Stimulated activated CD4-positive, alpha-beta T cell treated with anti-CD3 and anti-CD28 coated beads, Interleukin-2, amount 100 ng/mL, for 24 hours (primary cell): ENCODE measurements at places on chromosomes 6 and 20.

GRCh38 chr20:20207291-20207690 lies 155.0 kb downstream of the CFAP61 start:
- DNase-seq, result no peak

- DNase-seq, result no peak
These were observed 224.3 kb downstream of the MAFB start for GRCh38 chr20:40464731-40465208.

DNA sequence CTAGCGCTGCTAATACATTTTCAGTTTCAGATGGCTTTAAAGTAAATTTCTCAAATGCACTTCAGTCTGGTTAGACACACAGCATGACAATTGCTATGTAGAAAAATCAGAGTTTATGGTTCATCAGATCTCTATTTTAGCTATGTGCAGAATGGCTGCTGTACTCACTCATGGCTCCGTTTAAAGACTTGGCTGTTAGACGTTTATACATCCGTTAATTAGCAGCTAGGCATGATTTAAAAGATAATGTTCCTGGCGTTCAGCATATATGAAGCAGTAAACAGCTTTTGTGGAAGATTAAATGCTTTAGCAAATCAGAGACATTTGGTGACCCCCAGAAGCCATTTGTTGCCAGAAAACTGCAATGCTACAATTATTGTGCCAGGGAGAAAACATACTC lies 350.0 kb upstream of the MANEA start:
- no peak for DNase-seq

DNA sequence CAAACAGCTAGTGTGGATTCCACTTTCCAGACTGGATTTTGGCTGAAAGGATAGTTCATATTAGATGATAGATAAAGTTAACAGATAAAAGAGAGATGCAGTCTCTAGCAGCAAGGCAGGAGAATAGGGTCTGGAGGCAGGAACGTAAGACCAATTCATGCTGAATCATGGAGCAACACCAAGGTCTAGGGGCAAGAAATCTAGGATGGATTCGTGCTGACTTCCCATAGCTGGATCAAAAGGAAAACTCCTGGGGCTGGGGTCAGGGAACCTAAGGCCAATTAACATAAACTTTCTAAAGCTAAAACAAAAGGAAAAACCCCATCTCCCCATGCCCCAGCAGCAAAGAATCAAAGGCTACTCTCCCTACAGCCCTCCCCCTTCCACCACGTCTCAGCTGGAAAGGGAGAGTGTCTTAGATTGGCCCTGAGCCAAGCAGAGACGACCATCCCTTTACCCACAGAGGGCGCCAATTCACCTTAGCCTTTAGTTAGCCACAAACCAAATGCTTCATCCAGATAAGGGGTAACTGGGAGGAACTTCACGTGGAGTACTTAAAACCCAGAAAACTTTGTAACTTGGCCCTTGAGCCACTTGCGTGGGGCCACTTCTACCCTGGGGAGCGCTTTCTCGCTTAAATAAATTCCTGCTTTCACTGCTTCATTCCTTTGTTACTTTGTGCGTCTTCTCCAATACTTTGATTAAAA lies 7.6 kb downstream of the TREM1 start:
- peak; percentile 65 for DNase-seq

GRCh38 chr20:35187584-35188190 lies 15.8 kb downstream of the PROCR start:
- no peak for DNase-seq

DNA sequence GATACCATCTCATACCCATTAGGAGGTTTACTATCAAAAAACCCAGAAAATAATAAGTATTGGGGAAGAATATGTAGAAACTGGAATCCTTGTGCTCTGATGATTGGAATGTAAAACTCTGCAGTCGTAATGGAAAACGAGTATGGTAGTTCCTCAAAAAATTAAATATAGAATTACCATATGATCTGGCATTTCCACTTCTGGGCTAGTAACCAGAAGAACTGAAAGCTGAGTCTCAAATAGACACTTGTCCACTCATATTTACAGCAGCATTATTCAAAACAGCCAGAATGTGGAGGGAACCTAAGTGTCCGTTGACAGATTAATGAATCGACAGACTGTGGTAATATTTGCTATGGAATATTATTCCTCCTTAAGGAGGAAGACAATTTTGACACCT lies 44.3 kb downstream of the FOXC1 start:
- no peak for DNase-seq

DNA sequence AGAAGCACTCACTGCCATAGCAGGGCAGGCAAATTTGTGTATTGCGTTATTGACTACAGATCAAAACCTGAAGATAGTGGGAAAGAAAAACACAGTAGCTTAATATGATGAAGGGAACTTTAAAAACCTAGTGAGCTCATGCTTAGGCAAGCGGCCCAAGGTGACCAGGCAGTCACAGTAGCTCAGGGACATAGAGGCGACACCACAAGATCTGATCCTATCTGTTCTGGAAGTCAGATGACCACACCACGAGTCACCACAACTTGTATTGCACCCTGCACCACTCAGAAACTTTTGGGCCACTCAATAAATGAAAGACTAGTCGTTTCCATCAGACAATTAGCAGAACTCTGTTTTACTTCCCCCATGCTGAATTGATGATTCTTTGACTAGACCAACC lies 4.9 kb downstream of the CLIC5 start:
- peak; percentile 20 for DNase-seq

- DNase-seq, result no peak
These were observed 175.3 kb upstream of the RALGAPA2 start for GRCh38 chr20:20887593-20888265.

DNA sequence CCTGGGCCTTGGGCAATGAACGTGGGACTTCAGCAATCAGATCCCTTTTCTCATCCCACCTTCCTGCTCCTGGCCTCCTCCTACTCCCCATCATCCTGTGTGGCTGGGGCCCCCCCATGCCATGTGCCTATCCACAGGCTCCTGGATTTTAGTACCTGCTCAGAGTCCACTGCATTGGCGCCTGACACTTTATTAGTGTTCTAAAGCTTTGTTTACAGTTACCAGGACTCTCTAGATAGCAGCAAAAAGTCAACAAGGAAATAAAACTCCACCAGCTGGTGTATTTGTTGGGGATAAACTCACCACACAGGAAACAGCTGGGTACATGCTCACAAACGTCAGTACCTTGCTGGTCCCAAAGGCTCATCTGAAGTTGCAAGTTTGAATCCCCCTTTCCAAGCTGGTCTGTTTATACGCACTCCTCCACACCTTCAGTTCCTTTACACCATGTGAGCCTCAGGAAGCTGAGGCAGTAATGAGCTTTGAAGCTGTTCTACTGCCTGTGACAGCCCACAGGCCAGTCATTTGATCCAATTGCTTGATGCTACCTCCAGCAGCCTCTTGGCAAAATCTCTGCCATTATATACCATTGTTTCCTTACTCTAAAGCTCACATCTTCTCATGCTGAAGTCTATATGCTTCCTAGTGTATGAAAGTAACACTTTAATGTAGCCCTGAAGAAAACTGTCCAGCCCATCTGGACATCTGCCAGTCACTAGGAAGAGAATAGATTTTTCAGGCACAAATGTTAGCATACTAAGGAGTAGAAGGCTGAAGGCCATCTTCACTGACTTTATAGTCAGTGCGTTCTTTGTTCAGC lies 76.6 kb downstream of the ANKEF1 start:
- DNase-seq, result no peak

GRCh38 chr6:2733324-2733723 lies 17.4 kb downstream of the MYLK4 start:
- peak; percentile 37 for DNase-seq

DNA sequence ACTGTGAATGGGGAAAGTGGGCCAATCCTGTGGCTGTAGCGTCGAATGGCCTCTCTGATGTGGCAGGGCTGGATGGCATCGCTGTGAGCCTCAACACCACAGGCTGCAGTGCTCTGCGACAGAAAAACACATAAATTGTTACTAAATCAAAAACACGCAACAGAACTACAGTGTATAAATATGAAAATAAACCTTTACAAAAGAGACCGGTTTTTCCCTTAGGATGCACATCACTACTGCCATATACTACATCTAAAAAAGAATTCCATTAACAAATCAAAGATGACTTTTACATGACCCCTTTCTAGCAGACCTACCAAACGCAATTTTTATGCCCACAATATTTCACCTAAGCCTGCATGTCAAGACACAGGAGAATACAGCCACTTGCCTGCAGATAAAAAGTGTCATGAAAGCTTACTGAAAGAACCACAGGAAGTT lies 395.5 kb upstream of the RUNX2 start:
- peak; percentile 24 for DNase-seq

- DNase-seq, result no peak
These were observed 138.2 kb downstream of the UNC5CL start for GRCh38 chr6:40900791-40901190.

- peak; percentile 73 for DNase-seq
These were observed 3.8 kb downstream of the SLC35B2 start for GRCh38 chr6:44253307-44254101.

DNA sequence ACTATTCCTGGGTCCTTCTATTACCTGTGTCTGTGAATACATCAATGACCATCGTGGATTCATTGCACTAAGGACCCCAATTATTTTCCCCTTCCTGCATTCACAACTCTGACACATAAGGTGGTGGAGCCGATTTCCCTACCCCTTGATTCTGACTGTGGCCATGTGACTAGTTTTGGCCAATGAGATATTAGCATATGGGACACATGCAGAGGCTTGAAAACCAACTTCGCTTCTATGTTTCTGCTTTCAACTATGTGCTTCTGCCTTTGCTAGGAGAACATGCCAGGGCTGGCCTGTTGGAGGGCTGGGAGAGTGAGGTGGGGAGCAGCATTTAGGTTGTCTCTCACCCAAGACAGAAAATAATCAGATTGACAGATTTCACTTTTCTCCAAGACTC lies 483.1 kb upstream of the JAG1 start:
- DNase-seq, result no peak
